Aorta (tissue), 5 donors: ENCODE measurements at places on chromosomes 2 and 18.

DNA sequence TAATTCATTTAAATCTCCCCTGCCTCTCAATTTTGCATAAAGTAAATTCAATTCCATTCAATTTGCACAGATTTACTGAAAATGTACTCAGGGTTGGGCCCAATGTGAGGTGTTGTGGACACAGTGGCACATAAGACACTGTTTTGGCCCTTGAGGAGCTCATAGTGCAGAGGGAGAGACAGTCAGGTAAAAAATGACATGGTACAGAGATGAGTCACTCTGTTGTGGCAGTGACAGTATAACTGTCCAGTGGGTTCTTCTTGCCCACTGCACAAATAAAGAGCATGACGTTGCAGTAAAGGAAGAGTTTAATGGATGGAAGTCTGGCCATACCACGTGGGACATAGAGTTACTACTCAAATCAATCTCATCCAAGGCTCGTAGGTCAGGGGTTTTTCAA lies 400.3 kb upstream of the TRIB2 start:
- no peak for DNase-seq

DNA sequence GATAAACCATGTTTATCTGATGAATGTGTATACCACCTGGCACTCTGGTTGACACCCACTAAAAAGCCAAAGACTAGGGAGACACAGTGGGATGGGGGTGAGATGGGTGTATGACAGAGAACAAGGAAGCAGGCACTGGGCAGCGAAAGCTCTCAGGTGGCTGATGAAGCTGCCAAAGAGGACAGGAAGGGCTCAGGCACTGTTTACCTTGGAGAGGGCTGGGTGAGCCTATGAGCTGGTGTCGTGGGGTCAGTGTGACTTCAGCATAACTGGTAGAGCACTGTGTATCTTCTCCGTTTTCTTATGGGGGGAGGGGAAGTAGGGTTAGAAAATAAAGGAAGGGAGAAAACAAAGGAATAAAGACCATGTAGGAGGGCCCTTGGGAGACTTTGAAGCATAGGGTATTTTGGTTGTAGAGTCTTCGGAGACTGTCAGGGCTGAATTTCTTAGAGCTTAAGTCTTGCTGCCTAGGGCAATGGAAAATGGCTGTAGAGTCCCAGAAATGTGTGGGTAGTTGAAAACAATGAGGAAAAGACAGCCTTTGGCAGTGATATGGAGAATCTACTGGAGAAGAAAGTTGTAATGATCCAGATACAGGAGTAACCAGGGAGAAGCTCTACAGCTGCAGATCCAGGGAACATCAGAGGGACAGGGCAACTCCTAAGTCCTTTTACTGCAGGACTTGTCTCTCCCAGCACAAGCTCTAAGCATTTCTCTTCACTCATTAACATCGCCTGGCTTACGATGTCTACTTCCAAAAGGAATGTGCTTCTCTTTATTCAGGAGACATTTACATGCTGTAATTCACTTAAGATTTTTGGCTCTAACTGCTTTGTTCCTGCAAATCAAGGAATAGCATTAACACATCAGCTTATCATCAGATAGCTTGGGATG lies 120.0 kb downstream of the AQP4 start:
- DNase-seq: no peak

DNA sequence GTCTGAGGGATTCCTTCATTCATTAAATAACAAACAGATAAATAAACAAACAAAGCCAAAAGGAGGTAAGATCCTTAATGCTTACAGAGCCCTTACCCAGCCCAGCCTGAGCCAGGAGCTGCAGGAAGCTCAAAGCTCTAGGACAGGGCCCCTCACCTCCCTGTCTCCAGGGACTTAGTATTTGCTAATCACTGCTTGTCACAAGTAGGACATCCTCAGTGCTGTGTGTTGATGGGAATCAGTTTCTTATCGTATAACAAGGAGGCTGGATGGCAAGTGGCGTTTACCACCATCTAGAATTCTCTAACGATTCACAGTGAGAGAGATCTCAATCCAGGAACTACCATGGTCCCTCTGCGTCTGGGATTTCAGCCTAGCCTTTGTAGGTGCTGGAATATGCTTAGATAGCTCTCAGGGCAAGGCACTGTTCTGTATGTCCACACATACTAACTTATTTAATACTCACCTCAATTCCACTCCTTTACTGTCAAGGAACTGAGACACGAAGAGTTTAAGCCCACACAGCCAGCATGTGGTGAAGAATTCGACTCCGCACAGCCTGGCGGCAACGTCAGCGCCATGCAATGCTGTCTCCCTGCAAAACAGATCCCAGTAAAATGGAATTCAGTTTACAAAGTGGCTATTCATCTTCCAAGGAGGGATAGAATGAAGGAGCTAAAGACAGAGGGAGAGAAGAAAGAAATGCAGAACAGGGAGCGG lies 164.8 kb downstream of the MYCN start:
- no peak for DNase-seq

DNA sequence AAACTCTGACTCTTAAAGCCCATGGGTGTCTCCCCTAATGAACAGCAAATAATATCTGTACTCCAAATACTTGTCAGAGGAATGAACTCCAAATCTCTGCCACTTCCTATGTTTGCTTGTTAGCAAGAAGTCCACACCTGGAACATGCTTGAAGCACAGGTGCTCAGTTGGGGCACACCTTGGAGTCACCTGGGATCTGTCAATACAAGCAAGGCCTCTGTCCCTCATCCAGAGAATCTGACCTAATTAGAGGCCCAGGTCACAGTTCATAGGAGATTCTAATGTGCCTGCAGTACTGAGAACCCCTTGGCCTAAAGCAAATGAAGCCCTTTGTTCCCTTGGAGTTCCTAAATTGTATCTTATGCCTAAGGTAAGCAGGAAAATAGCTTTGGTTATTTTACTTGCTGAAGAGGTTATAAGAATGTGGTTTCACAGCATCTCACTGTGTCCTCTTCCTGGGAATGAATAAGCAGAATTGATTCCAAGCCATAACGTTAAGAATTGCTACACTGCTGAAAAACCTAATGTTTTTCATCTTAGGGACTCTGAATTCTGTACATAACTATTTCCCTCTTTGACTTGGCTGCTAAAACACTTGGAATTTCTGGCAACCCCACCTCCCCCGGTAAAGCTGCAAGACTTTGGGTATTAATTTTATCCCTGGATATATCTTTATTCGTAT lies 113.4 kb downstream of the PIEZO2 start:
- no peak for DNase-seq

DNA sequence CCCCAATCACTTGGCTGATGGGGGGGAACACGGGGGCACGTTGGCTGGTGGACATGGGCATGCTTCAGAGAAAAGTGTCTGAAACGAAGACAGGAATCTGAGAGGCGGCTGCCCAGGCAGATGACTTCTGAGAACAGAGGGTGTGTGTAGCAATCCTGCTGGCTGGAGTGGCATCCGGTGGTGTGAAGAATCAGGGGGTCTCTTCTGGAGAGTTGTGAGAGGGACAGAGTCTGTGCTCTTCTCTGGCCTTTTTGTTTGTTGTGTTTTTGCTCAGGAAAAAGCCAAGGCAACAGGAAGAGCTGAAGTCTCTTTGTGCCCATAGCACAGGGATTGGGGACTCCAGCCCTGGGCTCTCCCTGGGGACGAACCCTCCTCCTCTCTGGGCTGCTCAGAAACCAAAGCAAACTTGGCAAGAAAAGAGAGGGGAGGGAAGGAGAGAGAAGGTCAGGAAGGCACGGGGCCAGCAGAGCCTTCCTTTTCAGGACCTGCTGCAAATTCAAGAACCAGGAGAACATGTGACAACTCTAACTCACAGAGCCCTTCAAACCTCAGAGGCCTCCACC lies 97.0 kb upstream of the SMAD2 start:
- DNase-seq: peak; percentile 72

DNA sequence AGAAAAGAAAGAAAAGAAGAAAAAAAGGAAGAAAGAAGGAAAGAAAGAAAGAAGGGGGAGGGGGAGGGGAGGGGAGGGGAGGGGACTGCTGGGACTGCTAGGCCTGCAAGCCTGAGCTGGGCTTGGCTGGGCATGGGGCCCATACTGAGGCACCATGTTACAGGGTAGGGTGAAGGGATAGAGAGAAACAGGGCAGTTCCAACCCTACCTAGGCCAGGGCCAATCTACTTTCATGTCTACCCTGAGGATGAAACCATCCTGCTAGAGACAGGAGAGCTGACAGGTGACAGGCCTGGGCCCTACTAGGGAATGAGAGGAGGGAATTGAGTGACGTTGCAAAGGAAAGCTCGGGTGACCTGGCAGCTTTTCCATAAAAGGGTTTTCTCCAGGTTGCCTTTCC lies 41.7 kb downstream of the TEX44 start:
- no peak for DNase-seq

GRCh38 chr18:7749008-7749405 lies 181.9 kb downstream of the PTPRM start:
- no peak for DNase-seq

DNA sequence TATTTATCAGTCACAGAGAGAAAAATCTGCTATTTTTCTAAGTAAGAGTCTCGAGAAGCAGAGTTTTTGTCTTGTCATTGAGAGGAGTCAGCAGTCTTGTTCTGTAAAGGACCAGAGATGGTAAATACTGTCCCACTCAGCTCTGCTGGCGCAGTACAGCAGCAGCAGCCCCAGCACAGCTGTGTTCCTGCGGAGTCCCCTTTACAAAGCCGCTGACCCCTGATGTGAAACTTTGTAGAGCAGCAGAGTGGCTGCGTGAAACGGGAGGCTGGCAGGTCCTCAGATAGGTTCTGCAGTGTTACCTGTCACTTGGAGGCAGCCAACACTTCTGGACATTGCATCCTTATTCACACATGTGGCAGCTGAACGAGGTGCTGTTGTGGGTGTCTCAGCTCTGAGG lies 45.2 kb downstream of the TMEM185B start:
- no peak for DNase-seq

DNA sequence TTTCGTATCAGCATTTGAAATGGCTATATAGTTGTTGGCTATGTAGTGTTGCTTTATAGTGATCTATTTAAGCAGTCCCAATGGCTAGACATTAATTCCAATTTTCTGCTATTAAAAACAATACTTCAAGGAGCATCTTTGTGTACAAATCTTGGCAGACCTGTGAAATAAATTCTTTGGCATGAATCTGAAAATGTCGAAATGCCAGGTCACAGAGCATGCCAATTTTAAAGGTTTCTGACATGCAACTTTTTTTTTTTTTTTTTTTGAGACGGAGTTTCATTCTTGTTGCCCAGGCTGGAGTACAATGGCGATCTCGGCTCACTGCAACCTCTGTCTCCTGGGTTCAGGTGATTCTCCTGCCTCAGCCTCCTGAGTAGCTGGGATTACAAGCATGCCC lies 26.8 kb upstream of the CABLES1 start:
- DNase-seq: no peak
